A549 treated with CORT108297 at 1 μM for 4 hours (cell line): ENCODE measurements at places on chromosomes 2 and 18. TPM values are rescaled to one million over a fixed set of nuclear protein-coding genes. Genes with fewer than 3 reads are reported as not detected.

VWA3B gene
- total RNA-seq: 0.06 to 0.26 TPM (median 0.09 TPM) in 5 replicates

C1QL2 gene
- total RNA-seq: 0.06 to 0.20 TPM (median 0.07 TPM) in 5 replicates

CGREF1 gene
- total RNA-seq: 7.2 to 8.5 TPM (median 7.7 TPM) in 5 replicates

HOXD8 gene
- 4.6 to 6.1 TPM (median 5.4 TPM) in 5 replicates for total RNA-seq

MYCN gene
- 0.03 TPM in 1 of 5 replicates, not detected in the others for total RNA-seq

MAL gene
- total RNA-seq: 0.07 TPM in 1 of 5 replicates, not detected in the others

GPD2 gene
- 17.3 to 36.1 TPM (median 26.5 TPM) in 5 replicates for total RNA-seq

TLX2 gene
- total RNA-seq: 0.16 to 0.44 TPM (median 0.27 TPM) in 5 replicates

RNF144A gene
- total RNA-seq: 6.2 to 8.1 TPM (median 7.0 TPM) in 5 replicates

SRBD1 gene
- total RNA-seq: 7.7 to 10.6 TPM (median 8.0 TPM) in 5 replicates

RIT2 gene
- not detected in 5 replicates for total RNA-seq

SP140L gene
- 3.2 to 3.8 TPM (median 3.6 TPM) in 5 replicates for total RNA-seq

PSTPIP2 gene
- 0.22 to 0.44 TPM (median 0.27 TPM) in 5 replicates for total RNA-seq

SEMA4F gene
- total RNA-seq: 8.7 to 13.8 TPM (median 11.1 TPM) in 5 replicates

PAIP2B gene
- 0.25 to 0.35 TPM (median 0.27 TPM) in 5 replicates for total RNA-seq

ATP8B1 gene
- total RNA-seq: 7.9 to 10.5 TPM (median 9.3 TPM) in 5 replicates

LOXHD1 gene
- total RNA-seq: not detected in 5 replicates

FMNL2 gene
- total RNA-seq: 26.0 to 34.8 TPM (median 32.0 TPM) in 5 replicates

SCN2A gene
- total RNA-seq: 0.01 to 0.06 TPM (median 0.02 TPM) in 4 of 5 replicates, not detected in the other

ERICH2 gene
- total RNA-seq: not detected in 5 replicates

STPG4 gene
- total RNA-seq: 0.05 TPM in 1 of 5 replicates, not detected in the others

HOXD13 gene
- total RNA-seq: 0.16 to 0.27 TPM (median 0.23 TPM) in 5 replicates
